ENCODE measurements at places on chromosomes 12 and 14.

- DNase-seq = peak; percentile 52
Measured at GRCh38 chr14:38065106-38065762, 142.5 kb upstream of the SSTR1 start.

DNA sequence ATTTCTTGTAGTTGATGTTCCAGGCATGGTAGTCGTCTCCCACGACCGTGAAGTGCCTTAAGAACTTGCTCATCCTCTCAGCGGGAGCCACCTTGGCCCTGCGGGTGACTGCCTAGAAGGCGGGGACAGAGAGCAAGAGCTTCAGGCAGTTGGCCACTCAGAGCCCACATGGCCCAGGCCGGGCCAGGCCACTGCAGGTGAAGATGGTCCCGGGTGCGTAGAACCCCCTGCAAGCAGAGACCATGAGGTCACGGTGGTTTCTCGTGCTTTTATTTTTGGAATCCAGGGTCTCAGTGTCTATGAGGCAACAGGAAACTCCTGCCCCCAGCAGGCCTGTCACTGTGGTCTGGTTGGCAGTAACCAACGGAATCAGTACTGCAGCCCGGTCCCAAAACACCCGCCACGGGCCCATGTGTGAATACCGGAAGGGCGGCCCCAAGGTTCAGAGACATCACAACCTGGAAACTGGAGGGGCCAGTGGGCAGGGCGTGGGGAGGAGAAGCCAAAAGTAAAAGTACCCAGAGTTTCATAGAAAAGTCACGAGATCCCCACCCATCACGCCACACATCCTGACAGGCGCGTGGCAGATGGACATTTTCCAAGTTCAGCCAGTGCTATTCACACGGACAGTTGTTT lies 27.5 kb downstream of the HVCN1 start:
- peak; percentile 75 for DNase-seq

DNA sequence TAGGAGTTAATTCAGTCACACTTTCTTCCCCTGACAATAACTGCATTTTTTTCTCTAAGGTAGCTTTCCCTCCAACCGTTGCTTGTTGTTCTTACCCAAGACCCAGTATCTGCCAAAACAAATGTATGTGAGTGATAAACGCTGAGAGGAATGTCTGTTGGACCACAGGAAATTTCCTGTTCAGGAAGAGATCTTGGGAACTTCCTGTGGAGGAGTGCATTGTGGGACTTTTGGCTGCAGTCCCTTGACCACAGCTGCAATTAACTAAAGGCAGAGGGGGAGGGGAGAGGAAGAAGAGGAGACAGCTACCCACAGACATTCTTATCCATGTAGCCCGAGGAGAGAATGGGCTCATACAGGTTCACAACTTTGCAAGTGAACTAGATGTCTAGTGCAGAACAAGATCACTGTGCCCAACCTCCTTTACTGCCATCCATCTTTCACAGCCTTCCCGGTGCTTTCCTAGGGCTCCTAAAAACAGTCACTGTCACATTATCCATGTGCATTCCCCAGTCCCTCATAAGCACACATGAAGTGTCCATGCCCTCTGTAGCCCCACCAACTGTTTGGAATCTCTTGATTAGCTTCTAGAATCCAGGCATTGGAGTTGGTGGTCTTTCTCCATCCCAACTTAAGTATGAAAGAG lies 149.5 kb downstream of the ETV6 start:
- DNase-seq = no peak

DNA sequence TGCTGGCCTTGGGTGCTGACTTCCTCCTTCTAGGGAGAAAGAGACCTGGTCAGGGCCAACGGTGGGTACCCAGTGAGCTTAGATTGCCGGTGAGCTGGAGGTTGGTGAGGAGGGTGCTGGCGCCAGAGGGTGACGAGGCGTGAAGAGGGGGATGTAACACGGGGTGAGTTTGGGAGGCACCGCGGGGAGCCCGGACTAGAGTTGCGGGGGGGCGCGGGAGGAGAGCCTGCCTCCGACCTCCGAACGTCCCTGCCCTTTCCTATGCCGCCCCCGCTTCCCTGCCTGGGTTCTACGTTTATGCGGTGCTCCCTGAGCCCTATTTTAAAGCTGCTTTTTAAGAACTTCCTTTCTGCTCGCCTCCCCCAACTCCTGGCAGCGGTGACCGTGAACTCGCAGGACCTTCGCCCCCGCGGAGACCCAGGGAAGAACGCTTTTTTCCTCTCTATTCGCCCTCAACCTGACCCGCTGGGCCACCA lies 18.6 kb downstream of the OR6S1 start:
- no peak for DNase-seq

DNA sequence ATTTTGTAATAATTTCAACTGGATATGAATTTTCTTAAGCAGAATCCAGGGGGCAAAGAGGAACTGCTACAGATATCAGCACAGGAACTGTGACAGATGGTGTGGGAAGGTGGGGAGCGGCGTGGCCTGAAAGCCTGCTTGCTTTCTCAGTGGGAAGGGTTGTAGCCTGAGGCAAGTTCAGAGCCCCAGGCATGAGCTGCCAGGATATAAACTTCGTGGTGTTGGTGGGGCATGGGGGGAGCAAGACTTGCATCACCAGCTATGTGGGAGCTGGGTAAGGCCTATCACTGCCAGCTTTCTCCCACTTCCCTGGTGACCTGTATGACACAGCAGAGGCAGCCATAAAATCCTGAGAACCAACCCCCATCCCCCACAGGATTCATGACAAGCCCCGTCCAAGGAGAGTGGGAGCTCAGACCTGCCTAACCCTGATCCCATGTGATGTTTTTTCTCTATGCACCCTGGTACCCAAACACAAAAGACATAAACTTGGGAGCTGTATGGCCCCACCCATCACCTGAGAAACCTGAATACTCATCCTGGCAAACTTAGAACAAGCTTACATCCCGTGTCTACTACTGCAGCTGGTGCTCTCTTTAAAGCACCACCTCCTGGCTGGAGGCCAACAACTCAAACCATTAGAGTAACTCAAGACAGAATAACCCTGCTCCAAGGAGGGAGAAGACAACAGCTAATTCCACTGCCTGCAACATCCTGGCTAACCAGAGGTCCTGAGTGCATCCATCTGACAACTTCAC lies 16.5 kb downstream of the CLEC1A start:
- DNase-seq = no peak

DNA sequence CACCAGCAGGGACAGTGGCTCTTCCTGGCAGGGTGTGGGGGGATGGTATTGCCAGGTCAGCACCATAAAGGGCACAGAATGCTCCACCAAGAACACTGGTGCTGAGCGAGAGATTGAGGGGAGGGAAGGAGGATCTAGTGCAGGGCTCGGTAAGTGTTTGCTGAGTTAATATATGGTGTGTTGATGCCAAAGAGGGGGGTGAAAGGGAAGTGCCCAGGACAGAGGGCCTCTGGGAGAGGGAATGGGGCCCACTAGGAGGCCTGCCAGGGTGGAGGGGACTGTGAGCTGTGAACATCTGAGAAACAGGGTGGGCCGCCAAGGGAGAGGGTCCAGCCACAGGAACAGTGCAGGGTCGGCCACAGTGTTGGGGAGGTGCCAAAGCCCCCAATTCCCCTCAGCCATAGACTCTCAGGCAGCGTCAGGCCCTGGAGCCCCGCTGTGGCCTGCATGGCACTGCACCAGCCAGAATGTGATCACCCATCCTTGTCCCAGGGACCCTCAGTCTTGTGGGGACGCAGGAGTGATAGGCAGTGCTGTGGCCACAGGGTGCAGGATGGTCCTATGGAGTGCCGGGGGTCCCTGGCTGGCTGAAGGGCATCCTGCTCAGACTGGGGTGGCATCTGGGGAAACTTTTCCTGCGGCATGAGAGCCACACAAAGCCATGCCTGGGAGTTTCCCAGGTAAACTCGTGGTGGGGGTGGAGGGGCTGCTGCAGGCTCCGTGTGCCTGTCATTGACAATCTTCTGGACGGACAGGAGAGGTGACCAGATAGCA lies 11.9 kb downstream of the RIN3 start:
- DNase-seq = no peak

DNA sequence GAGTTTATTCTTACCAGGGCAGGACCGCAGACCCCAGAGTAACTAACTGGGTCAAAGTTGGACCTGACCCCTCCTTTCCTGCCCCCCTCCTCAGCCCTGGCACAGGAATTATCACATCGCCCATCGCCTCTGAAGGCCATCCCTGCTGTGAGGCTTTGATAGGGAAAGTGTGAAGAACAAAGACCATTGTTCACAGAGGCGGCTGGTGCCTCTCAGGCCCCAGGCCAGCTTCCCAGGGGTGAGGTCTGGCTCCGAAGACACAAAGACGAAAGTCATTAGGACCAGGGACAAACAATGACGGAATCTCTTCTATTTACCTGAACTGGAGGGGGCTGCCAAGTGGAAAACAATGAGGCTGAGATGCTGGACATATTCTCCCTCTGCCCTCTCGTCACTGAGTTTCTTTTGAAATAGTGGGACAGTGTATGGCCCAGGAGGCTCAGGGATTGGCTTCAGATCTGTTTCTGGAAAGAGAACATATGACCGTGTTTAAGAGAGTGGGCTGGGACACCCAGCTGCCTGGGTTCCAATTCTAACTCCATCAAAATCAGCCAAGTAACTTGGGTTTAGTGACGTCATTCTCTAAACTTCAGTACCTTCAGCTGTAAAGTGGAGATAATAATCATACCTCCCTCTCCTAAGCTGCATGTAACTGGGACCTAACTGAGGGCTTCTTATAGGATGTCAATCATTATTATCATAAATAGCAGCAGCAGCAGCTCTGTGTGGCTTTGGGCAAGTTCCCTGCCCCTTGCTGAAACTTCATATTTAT lies 769.4 kb downstream of the MED13L start:
- no peak for DNase-seq

GRCh38 chr12:116303929-116304328 lies 26.4 kb upstream of the MED13L start:
- DNase-seq = no peak

GRCh38 chr12:95181103-95181502 lies 36.2 kb downstream of the FGD6 start:
- no peak for DNase-seq

DNA sequence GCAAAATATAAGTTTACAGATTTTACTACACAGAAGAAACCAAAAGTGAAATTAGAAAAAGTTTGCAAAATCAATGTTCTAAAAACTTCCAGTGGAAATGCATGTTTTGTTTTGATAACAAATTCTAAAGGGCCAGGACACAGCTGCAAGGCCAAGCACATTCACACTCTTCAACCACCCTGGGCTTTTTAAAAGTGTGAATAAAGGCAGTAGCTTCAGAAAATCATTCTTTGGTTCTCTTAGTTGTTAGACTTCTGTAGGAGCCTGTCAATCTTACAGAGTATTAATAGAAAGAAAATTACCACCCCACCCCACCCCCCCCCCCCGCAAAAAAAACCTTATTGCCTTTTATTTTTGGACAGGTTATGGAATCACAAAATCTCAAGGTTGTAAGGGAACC lies 105.2 kb upstream of the EGLN3 start:
- DNase-seq = no peak
